ENCODE measurements at places on chromosomes 16 and 17.

DNA sequence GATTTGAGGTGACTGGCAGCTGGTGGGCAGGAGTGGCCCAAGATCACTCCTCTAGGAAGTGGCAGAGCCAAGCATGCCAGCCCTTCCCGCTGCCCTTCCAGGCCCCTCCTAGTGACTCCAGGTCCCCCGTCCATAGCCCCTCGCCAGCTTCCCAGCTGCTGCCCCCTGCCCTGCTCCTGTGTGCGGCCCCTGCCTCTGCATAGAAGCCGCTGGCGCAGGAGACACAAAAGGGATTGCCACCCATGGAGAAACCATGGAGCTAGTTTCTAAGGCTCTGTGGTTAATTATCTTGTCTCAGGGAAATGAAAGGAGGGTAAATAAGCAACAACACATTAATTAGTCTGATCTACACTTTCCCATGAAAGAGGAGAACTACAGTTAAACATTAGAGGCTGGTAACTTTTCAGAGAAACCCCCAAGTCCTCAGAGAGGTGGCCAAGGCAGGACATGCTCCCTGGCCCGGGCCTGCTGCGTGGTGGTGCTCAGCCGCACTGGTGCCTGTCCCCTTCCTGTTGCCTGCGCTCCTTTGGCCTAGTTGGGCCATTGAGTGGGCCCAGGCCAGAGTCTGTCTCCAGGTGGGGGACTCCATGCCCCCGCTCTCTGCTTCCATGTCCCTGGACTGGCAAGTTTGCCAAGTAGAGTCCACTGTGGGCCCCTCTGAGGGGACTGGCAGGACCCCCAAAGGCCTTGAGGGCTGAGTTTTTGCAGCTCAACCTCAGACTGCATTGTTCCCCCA lies 65.2 kb downstream of the PRMT7 start:
- DNase-seq = no peak

GRCh38 chr17:14296166-14296910 lies 4.5 kb upstream of the HS3ST3B1 start:
- DNase-seq = no peak

DNA sequence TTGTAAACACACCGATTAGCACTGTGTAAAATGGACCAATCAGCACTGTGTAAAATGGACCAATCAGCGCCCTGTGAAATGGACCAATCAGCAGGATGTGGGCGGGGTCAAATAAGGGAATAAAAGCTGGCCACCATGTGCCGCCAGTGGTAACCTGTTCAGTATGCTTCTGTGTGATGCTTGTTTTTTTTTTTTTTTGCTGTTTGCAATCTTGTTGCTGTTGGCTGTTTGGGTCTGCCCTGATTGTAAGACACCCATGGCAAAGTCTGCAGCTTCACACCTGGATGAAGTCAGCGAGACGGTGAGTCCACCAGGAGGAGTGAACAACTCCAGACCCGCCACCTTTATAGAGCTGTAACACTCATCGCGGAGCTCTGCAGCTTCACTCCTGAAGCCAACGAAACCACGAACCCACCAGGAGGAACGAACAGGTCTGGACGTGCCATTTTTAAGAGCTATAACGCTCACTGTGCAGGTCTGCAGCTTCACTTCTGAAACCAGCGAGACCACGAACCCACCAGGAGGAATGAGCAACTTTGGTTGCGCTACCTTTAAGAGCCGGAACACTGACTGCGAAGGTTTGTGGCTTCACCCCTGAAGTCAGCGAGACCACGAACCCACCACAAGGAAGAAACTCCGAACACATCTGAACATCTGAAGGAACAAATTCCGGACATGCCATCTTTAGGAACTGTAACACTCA lies 85.0 kb upstream of the MED9 start:
- peak; percentile 77 for DNase-seq

DNA sequence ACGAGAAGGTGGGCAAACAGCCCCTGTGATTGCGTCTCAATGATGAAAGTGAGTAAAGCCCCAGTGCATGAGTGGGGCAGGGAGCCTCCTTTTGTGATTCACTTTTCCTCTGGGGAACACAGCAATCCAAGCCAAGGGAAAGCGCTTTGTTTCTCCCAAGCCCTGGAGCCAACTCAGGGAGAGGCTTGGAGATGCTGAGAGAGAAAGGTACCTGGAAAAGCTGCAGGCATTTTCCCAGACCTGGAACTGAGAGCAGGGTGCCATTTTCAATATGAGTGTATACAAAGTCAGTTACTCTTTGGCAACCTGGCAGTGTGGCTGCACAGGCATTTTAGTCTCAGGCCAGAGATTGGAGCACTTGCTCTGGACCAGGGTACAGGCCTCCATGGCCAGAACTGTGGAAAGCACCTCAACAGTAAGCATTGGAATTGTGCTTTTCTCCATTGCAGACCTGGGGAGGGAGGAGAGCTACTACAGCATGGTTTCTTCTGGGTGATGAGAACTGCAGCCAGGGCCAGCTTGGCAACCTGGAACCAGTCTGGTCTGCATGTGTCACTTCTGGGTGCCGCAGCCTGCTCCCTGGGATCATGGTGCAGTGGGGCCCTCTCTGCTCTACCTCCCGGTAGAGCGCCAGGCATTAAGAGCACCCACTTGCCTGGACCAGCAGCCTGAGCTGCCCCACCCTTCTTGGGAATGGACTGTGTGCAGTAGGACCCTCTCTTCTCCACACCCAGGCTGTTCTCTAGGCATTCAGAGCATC lies 89.0 kb upstream of the CDH5 start:
- DNase-seq = no peak

DNA sequence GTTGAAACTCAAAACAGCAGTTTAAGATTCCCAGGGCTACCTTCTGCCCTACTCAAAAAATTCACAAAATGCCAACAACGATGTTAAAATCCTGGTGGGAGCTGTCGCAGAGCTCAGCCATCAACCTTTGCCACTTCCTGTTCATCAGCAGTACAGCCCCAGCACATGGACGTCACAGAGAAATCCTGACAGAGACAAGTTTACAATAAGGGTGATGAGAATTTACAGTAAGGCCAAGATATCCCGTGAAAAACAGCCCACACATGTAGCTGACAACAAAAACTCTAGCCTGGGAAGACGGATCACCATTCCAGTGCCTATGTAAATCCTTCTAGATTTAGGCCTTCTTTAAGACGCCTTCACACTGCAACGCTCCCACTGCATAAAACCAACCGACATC lies 18.8 kb downstream of the USP22 start:
- DNase-seq = no peak

- DNase-seq = no peak
These were observed 1.0 kb upstream of the KRT20 start for GRCh38 chr17:40886090-40886489.

DNA sequence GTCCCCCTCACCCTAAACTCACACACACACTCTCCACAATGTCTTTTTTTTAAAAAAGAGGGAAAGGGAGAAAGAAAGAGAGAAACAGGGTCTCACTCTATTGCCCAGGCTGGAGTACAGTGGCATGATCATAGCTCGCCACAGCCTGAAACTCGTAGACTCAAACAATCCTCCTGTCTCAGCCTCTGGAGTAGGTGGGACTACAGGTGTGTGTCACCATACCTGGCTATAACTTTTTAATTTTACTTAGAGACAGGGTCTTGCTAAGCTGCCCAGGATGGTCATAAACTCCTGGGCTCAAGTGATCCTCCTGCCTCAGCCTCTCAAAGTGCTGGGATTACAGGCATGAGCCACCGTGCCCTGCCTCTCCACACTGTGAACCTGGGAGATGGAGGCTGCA lies 24.9 kb downstream of the LITAF start:
- no peak for DNase-seq

DNA sequence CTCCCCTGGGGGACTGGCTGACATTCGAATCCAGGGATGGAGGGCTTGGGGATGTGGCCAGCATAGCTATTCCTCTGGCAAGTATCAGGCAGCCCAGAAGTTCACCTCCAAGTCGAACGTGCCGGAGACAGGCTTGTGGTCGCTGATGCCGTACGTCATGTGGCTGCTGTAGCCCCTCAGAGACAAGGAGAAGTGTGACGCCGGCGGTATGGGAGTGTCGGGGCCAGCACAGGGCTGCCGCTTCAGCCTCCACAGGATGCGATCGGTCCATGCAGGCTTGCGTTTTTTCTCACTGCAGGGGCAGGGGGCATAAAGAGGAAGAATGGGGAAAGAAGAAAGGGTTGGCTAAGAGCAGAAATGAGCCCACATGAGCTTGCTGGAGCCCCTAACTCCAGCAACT lies 5.3 kb upstream of the MYO1C start:
- no peak for DNase-seq

DNA sequence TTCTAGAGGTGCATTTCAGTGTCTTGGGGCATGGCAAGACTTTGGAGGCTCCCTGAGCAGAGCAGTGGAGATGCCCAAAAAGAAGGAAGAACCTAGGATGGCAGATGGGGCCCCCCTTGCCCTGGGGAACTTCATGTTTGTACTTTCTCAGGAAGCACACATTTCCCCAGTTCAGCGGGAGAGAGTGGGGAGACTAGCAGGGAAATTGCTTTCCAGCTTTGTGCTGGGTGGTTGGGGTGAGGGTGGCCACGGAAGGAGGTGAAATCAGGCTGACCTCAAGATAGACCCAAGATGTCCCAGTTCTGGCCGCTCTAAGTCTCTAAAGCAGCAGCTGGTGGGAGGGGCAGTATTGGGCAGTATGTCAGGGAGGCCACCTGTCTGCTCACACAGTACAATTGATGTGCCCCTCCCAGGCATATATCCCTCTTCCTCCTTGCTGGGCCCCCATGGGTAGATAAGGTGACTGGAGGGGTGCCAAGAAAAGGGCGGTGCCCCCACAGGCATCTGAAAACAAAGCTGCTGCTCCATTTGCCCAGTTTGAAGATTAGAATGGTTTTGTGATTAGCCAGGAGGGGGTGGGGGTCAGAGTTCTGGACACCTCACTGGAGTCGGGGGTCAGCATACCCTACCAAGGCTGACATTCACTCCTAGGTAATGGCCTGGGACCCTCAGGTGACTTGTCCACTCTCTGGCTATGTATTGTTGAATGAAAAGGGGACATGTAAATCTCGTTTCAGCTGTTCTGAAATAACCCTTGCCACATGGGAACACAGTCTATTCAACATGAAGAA lies 17.1 kb upstream of the NAGLU start:
- DNase-seq = no peak

- no peak for DNase-seq
These were observed 71.3 kb downstream of the RTN4RL1 start for GRCh38 chr17:1953831-1954230.

- DNase-seq = no peak
These were observed 419 bp downstream of the GLIS2 start for GRCh38 chr16:4316108-4316863.

DNA sequence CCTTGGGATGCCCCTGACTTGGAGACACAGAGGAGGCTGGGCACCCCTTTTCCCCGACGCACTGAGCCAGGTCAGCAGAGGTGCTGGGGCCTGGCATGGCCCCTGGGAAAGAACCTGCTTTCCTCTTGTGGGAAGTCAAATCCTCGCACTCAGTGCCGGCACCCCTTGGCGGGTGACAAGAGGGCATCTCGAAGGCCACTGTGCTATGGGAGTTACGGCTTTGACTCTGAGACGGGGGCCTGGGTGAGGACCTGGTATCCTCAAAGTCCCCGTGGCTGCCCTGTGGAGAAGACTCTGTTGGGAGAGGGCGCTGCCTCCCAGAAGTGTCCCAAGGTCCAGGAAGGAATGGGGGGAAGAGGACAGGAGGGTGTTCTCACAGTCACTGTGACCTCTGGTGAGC lies 117.0 kb downstream of the METRNL start:
- DNase-seq = no peak

GRCh38 chr16:12546918-12547607 lies 256.6 kb downstream of the CPPED1 start:
- DNase-seq = no peak

DNA sequence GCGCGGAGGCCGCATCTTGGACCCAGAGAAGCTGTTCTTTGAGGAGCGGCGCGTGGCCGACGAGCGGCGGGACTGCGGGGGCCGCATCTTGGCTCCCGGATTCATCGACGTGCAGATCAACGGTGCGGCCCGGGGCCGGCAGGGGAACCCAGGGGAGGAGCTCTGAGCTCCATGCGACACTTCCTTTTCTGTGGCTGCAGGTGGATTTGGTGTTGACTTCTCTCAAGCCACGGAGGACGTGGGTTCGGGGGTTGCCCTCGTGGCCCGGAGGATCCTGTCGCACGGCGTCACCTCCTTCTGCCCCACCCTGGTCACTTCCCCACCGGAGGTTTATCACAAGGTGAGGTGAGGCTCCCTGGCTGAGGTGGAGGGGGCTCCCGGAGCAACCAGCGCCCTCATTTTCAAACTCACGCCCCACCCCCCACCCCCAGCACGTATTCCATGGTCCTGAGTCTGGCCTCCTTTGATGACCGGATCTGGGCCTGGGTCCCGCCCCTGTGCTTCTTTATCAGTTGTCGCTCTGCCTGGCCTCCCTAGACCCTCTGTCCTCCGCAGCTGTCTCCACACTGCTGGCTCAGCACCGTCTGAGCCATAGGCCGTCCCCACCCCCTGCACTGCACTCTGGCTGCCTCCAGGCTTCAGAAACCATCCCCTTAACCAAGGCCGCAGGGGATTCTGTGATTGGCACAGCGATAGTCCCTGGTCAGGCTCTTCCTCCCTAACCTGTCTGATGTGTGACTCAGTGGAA lies 787 bp downstream of the AMDHD2 start:
- DNase-seq = no peak

DNA sequence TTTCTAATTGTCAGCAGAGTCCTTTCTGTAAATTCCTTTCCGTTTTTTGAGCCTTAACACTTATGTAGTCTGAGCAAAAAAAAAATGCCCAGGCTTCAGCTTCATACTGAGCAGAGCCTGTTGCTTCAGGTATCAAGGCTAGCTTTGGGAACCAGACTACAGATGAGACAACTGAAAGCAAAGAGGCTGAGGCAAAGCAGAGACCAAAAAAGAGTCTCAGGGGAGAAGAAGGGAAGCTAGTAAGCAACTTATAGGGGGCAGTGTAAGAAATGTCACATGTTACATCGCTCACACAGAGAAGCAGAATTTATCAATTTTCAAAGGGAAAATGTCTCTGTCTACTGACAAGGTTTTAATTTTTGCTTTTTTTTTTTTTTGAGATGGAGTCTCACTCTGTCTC lies 3.3 kb downstream of the HASPIN start:
- no peak for DNase-seq

- no peak for DNase-seq
These were observed 728.8 kb upstream of the RBFOX1 start for GRCh38 chr16:6603780-6604325.

All from stimulated activated naive CD8-positive, alpha-beta T cell treated with anti-CD3 and anti-CD28 coated beads, Interleukin-15, amount 100 ng/mL, for 72 hours (primary cell).